ENCODE measurements at places on chromosomes 2 and 18.

DNA sequence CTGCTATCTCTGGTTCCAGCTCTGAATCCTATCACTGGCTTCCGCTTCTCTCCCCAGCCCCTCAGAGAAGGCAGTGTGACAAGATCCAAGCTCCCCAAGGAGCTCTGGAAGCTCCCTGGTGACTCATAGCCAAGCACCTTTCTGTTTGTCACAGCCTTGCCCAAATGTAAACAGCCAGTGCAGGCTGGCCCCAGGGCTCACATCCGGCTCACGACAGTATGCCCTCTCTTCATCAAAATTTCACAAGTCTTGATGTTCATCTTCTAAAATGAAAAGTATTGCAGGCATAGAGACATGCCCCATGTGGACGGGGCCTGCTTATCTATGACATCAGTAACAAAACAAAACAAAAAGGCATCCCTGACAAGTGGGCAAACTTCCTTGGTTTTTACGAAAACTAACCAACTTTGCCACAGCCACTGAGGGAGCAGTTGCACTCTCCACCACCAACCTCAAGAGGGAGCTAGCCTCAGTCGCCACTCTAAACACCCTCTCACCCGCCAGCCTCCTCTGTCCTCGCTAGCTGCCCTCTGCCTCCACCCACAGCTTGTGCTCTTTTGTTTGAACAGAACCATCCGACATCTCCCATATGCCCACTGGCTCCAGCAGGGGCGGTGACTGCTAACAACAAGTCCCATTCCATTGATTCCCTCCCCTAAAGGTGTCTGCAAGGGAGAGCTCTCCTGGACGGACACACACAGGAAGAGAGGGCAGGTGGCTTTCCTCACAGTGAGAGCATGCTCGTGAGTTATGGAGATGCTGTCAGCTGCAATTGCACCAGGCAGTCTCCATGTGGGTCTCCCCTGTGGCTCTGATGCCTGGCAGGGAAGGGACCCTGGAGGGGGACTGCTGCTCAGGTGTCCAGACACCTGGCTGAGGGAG, 71.0 kb upstream of the DAPL1 start:
- DNase-seq = no peak

DNA sequence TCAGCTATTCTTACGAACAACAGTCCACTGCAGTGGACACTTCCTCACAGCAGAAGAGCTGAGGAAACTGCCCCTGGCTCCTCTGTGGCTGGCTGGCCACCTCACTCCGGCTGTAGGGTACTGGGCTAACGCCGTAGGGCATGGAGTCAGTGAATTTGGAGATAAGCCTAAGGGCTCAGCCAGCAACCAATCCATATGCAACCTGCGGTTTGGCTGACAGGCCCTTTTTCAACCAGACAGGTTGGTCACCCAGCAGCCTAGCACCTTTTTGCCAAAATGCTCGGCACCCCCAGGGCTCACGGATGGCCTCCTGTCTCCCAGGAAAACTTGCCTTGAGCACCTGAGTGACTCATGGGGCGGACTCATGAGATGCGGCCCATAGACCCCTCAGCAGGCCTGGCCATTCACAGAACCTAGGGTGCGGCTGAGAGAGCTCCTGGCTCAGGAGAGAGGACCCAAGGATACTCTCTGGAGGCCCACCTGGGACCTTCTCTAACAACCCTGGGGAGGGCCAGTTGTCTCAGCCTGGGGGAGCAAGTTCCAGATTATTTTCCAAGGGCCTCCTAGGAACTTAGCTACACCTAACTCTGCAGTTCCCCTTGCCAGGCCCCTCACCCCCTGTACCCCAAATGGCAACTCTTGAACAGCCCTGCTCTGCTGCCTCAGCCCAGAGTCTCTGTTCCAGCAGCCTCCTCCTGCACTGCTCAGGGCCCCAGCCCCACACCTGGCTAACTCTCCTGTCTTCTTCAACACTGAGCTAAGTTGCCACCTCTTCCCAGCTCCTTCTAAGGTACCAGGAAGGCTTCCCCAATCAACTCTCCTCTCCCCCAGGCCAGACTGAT, 252.1 kb downstream of the CYP26B1 start:
- DNase-seq = no peak

DNA sequence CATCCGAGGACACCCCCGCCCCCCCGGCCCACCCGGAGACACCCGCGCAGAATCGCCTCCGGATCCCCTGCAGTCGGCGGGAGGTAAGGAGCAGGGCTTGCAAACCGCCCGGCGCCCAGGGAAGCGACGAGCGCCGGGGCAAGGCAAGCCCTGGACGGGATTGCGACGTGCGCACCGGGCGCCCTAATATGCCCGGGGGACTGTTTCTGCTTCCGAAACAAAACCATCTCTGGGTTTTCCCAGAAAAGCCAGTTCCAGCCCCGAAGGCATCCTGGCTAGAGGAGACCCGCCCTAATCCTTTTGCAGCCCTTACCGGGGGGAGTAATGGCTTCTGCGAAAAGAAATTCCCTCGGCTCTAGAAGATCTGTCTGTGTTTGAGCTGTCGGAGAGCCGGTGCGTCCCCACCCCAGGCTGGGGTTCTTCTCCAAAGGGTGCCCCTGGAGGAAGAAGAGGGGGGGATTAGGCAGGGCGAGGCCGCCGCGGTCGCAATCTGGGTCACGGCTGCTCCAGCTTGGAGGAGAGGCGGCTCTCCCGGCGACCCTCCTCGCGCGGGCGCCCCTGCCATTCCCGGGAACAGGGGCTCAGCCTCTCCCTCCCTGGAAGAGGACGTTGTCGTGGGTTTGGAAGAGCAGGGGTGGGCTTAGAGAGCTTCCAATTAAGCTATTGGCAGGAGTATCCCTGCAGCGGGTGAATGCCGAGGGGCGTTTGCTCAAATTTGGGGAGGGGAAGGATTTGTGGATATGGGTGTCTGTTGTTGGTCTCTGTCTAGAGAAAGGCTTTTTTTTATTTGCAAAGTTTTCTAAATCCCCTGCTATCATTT, 521 bp downstream of the MYCN start:
- DNase-seq = no peak

DNA sequence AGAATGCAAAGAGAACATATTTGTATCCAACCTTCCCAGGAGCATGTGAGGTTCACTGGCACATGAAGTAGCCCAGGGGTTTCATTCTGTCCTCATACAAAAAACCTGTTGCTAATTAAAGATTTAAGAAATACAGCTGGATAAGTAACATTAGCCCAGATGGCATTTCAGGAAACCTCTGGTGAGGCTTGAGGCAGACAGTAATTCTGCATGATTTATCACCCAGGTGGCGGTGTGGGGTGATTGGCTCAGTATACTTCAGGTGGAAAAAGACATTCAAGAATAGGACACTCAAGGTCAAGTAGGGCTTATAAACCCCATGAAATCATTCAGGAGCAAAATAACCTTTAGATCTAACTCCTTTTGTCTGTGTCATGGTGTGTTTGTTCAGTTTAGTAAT, 237.4 kb downstream of the RNF144A start:
- DNase-seq = no peak

DNA sequence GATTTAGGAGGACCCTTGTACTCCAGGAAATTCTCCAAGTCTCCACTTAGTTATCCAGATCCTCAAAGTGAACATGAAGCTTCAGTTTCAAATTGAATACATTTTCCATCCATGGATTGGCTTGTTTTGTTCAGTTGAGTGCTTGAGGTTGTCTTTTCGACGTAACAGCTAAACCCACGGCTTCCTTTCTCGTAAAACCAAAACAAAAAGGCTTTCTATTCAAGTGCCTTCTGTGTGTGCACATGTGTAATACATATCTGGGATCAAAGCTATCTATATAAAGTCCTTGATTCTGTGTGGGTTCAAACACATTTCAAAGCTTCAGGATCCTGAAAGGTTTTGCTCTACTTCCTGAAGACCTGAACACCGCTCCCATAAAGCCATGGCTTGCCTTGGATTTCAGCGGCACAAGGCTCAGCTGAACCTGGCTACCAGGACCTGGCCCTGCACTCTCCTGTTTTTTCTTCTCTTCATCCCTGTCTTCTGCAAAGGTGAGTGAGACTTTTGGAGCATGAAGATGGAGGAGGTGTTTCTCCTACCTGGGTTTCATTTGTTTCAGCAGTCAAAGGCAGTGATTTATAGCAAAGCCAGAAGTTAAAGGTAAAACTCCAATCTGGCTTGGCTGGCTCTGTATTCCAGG, at the start of gene CTLA4:
Gene CTLA4, plus strand, starts transcription at position 211 of the 640 bp plus-strand sequence. Its CDS starts 172 bp downstream, at position 383.
- DNase-seq = no peak

DNA sequence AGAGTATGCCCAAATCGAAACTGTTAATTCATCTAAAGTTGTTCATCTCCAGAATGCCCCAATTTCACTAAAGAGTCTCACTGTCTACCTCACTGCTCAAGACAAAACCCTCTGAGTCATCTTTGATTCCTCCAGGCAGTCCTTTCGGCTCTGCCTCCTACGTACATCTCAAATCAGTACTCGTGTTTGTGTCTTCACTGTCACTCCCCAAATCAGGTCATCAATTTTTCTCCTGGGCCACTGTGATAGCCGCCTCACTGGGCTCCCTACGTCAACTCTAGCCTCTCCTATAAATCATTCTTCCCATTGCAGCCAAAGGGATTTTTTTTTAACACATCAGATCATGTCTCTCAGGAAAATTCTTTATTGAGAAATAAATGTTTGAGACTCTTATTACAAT, 42.1 kb upstream of the TTC39C start:
- no peak for DNase-seq

GRCh38 chr2:24404491-24404921, 44.2 kb upstream of the ITSN2 start:
- no peak for DNase-seq

GRCh38 chr2:96859681-96860064, 1.9 kb upstream of the ANKRD39 start:
- no peak for DNase-seq

- no peak for DNase-seq
Measured at GRCh38 chr18:59959073-59959472, 59.3 kb downstream of the PMAIP1 start.

GRCh38 chr18:76489081-76489480, 6.0 kb downstream of the ZNF516 start:
- no peak for DNase-seq

GRCh38 chr2:6314218-6314960, 551.3 kb downstream of the CMPK2 start:
- DNase-seq = no peak

- DNase-seq = no peak
Measured at GRCh38 chr2:58634653-58635370, 393.7 kb upstream of the FANCL start.

DNA sequence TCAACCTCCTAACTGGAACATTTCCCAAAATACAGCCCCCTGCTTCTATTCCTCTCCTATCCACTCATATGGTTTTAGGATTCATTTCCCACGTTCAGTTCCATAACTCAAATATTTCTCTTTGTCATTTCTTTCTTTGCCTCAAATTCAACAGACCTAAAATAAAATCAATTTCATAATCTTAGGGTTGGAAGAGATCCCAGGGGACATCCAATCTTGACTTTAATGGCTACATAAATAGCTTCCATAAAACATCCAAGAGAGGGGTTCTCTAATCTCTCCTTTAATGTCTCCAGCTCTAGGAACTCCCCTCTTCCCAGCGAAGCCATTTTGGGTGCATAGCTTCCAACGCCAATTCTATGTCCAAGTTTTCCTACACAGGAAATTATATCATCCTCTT, 33.8 kb downstream of the RBKS start:
- DNase-seq = no peak

- peak; percentile 66 for DNase-seq
Measured at GRCh38 chr2:55923091-55923981, at the start of gene EFEMP1. TSS of gene EFEMP1 (minus strand) at chr2:55923782. CDS start at chr2:55922440, 1,342 bp downstream.

DNA sequence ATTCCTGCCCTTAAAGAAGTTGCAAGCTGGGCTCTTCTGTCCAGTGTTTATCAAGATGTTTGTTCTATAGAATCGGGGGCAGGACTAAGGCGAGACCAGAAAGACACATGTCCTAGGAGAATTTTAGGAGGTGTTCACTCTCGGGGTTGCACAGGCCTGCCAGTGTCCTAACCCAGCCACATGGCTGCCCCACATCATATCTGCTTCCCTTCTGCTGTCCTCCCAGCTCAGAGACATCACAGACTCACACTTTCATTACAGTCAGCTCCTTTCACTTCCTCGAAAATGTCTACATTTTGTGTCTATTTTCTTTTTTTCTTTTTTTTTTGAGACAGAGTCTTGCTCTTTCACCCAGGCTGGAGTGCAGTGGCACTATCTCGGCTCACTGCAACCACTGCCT, 10.7 kb upstream of the MRO start:
- no peak for DNase-seq

- no peak for DNase-seq
Measured at GRCh38 chr2:184004948-184005672, 593.2 kb upstream of the ZNF804A start.

GRCh38 chr2:96485350-96485749, 19.8 kb downstream of the NEURL3 start:
- no peak for DNase-seq

DNA sequence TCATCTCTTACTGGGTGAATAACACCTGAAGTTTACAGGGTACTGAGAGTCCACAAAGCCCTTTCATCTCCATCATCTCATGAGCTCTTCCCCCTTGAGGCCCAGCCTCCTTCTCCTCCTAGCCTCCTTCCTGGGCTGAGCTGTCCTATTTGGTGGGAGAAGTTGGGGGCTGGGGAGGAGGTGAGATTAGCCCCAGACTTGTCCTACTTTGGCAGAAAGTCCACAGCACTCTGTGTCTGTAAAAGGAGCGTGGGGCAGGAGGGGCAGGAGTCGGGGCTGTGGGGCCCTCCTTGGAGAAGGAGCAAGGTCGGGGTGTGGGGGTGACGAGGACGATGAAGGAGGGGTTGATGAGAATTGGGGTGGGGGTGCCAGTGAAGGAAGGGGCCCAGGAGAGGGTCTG, 10.0 kb upstream of the DES start:
- no peak for DNase-seq

DNA sequence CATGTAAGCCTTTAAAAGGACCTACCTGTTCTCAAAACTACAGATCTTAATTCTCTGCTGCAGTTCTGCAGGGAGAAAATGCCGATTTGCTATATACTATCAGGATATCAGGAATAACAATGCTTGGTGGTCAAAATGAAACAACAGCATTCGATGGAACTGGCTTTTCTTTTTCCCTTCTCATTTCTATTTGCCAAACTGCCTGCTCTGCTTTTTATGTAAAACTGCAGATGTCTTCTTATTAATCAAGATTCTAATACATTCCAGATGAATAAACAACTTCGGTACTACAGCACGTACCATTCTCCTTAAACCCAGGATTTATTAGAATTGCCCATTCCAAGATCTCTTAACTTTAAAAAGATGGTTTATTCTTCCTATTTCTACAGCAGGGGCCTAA, 100.9 kb downstream of the ZNF521 start:
- no peak for DNase-seq

DNA sequence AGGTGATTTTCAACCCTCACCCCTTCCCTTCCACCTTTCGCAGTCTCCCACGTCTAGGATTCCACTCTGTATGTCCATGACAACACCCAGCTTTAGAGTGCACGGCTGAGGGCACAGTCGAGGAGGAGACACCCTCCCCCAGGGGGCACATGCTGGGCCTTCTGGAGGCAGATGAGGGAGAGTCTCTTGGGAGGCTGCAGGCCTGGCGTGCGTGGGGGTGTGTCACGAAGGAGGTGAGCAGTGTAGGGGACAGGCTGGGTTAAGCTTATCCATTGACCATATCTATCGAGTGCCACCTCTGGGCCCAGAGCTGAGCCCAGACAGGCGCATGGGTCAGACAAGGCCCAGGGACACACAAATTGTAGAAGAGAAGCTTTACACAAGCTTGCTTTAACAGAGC, 18.8 kb downstream of the PROC start:
- DNase-seq = no peak

GRCh38 chr2:21165350-21165749, 41.6 kb downstream of the TDRD15 start:
- DNase-seq = no peak
